ENCODE measurements at places on chromosomes 2 and 18. TPM values are rescaled to one million over a fixed set of nuclear protein-coding genes. Genes with fewer than 3 reads are reported as not detected.

KATNAL2 gene
- total RNA-seq, result 1.7 TPM

LHCGR gene
- total RNA-seq, result not detected

CKAP2L gene
- total RNA-seq, result 47.7 TPM

IL36G gene
- total RNA-seq, result not detected

RNU2-63P gene
- total RNA-seq, result 22.2 TPM

CERKL gene
- not detected for total RNA-seq

PTGR3 gene
- total RNA-seq, result 41.8 TPM

SYT4 gene
- total RNA-seq, result not detected

SLC39A6 gene
- 25.4 TPM for total RNA-seq

XIRP2 gene
- total RNA-seq, result not detected

TUBA4B gene
- not detected for total RNA-seq

GREB1L gene
- not detected for total RNA-seq

HES6 gene
- 1.6 TPM for total RNA-seq

SCG2 gene
- total RNA-seq, result not detected

TMEM237 gene
- 17.6 TPM for total RNA-seq

SERPINB13 gene
- not detected for total RNA-seq

UGT1A5 gene
- not detected for total RNA-seq

G6PC2 gene
- not detected for total RNA-seq

SALL3 gene
- not detected for total RNA-seq

UBXN4 gene
- total RNA-seq, result 173 TPM

TBC1D8 gene
- total RNA-seq, result 5.2 TPM

CHRNG gene
- total RNA-seq, result not detected

CFAP210 gene
- total RNA-seq, result 0.22 TPM

RBM44 gene
- 1.9 TPM for total RNA-seq

CD302 gene
- 0.72 TPM for total RNA-seq

SERPINB3 gene
- not detected for total RNA-seq

MOCOS gene
- total RNA-seq, result 1.2 TPM

SLC23A3 gene
- total RNA-seq, result 4.0 TPM

C2orf74 gene
- total RNA-seq, result 13.4 TPM

L3MBTL4 gene
- 0.12 TPM for total RNA-seq
